Metanephros (tissue), 2 donors: ENCODE measurements at places on chromosomes 16 and 17. TPM values are rescaled to one million over a fixed set of nuclear protein-coding genes. Genes with fewer than 3 reads are reported as not detected.

The METTL2A gene
- total RNA-seq = 25.4 TPM

The GP1BA gene
- total RNA-seq = 0.88 TPM

The ASPA gene
- 19.1 TPM for total RNA-seq

The FBXW10 gene
- total RNA-seq = 0.18 TPM
